NCI-H1092 (cell line): ENCODE measurements at places on chromosomes 13 and 19.

DNA sequence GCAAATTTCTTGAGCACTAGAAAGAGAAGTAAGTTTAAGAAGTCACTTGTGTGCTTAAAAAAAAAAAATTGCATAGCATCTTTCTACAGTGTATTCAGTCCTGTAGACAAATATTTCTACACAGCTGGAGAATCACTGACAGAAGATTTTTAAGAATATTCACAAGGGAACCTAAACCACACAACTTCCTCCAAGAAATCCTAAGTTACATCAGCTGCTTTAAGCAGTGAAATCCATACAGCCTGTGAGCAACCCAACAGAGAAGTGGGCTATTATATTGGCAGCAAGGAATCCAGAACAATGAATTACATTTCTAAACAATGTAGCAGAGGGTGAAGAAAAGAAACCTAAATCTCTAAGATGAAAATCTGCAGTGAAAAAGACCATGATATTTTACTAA is 1.5 kb downstream of the DOCK9 start:
- DNase-seq, result no peak

- DNase-seq, result no peak
These were observed 49.0 kb downstream of the TNFRSF19 start for GRCh38 chr13:23619068-23619855.

DNA sequence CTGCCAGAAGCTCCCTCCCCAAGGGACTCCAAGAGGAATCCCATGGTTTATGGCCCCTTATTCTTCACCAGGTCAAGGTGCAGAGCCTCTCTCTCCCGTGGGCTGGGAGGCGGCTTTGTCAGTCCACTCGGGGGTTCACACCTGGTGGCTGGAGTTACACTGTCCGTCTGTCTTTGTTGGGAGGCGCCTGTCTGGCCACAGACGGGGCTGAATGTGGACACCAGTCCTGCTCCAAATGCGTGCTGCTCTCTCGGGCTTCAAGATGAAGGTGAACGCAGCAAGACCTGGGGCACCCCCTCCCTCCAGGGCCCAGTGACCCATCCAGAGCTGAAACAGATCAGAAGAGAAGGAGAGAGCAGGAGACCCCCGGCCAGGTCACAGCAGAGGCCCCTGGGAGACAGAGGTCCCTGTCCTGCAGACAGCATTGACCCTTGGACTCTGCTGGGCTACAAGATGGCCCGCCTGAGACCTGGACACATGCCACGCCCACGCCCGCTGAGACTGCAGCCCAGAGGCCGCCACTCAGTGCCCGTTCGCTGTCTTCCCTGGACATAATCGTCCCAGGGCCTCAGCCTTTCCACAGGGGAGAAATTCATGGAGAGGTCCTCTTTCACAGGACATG is 29.9 kb upstream of the TUBGCP3 start:
- DNase-seq, result no peak

DNA sequence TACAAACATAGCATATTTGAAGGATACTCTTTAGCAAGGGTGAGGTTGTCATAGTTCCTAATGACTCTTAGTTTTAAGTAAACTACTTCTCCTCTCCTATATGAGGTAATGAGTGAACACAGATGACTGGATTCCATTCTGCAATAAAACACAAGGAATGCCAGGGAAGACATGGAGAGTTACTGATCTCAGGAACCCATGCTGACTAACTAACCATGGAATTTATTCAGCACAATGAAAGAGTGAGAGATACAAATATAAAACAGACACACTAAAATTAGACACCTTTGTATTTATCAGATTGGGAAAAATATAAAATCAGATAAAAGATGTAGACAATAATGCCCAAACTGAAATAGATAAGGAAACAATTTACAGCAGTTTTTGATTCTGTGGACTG is 1525.9 kb upstream of the SLC10A2 start:
- no peak for DNase-seq
